ENCODE measurements at places on chromosomes 6 and 20. TPM values are rescaled to one million over a fixed set of nuclear protein-coding genes. Genes with fewer than 3 reads are reported as not detected.

The LCA5 gene
- 6.8 TPM for total RNA-seq

The CRISP3 gene
- total RNA-seq, result 0.19 TPM

The HDGFL1 gene
- total RNA-seq, result not detected

The SOBP gene
- 20.0 TPM for total RNA-seq
